ENCODE measurements at places on chromosomes 3 and 15. TPM values are rescaled to one million over a fixed set of nuclear protein-coding genes. Genes with fewer than 3 reads are reported as not detected.
A peak's percentile ranks its signal among the peaks of the same experiment; 100 is the strongest.

GRCh38 chr15:40917585-40917984 is 11.6 kb upstream of the DLL4 start:
- H3K27me3 ChIP-seq = no peaks in the 10 kb centered on the region
- no peak for DNase-seq
- no peak overlapping the region for H3K4me3 ChIP-seq
- H3K27ac ChIP-seq = peak overlapping the region; percentile 82
- peaks cover 29% of the 10 kb centered on the region for H3K4me1 ChIP-seq

DNA sequence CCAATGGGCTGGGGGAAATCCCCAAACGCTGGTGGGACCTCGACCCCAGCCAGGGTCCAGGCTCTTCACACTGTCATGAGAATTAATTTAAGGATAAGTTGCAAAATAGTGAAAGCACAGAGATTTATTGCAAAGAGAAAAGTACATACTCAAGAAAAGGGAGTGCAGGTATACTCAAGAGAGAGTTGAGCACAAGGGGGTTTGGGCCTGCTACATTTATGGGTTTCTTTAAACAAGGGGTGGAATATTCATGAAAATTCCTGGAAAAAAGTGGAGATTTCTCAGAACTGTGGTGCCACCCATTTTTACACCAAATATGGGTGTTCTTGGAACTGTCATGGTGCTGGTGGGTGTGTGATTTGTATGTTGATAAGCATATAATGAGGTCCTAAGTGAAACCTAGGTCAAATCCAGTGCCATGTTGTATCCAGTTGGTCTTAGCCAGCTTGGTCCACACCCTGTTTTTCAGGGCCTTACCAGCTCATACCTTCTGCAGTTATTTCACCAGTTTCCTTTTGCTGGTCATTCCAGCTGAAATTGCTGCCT is 32.6 kb upstream of the NEO1 start:
- DNase-seq = no peak
- no peaks in the 10 kb centered on the region for H3K27me3 ChIP-seq
- no peak overlapping the region for H3K4me3 ChIP-seq
- no peaks in the 10 kb centered on the region for H3K36me3 ChIP-seq

- H3K4me3 ChIP-seq = no peak overlapping the region
- H3K36me3 ChIP-seq = no peaks in the 10 kb centered on the region
- no peaks in the 10 kb centered on the region for H3K27me3 ChIP-seq
- H3K4me1 ChIP-seq = peaks cover 6% of the 10 kb centered on the region
- peak; percentile 83 for DNase-seq
Measured at GRCh38 chr15:39340903-39341645, 239.8 kb upstream of the THBS1 start.

DNA sequence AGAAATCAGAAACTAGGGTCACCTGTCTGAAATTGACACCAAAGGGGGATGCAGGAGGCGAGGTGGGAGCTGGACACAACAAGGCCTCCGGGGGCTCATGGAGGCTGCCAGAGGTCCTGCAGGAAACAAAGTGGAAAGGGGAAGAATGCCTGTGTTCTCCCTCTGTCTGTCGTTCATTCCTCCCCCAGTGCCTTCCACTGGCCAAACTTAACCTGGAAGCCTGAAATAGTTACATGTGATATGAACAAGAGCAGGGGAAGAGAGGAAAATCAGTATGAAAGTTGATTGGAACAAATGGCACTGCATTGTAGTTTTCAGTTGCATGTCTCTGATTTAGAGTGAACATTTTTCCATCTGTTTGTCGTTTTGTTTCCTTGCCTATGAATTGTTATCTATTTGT is 502.0 kb upstream of the CFAP20DC start:
- no peaks in the 10 kb centered on the region for H3K36me3 ChIP-seq
- H3K27me3 ChIP-seq = no peaks in the 10 kb centered on the region
- no peak overlapping the region for H3K4me3 ChIP-seq

- no peak overlapping the region for H3K4me3 ChIP-seq
- H3K36me3 ChIP-seq = no peaks in the 10 kb centered on the region
- H3K27me3 ChIP-seq = no peaks in the 10 kb centered on the region
- DNase-seq = no peak
- no peak overlapping the region for H3K27ac ChIP-seq
Measured at GRCh38 chr15:26720546-26720945, 52.3 kb downstream of the GABRB3 start.

GRCh38 chr15:50808728-50809127 is 43.2 kb upstream of the SPPL2A start:
- no peaks in the 10 kb centered on the region for H3K4me1 ChIP-seq
- H3K27ac ChIP-seq = no peak overlapping the region
- no peaks in the 10 kb centered on the region for H3K36me3 ChIP-seq
- DNase-seq = no peak

- H3K27me3 ChIP-seq = no peaks in the 10 kb centered on the region
- no peak overlapping the region for H3K27ac ChIP-seq
- DNase-seq = no peak
- no peaks in the 10 kb centered on the region for H3K36me3 ChIP-seq
- no peaks in the 10 kb centered on the region for H3K4me1 ChIP-seq
Measured at GRCh38 chr3:157529751-157530150, 26.5 kb upstream of the VEPH1 start.

DNA sequence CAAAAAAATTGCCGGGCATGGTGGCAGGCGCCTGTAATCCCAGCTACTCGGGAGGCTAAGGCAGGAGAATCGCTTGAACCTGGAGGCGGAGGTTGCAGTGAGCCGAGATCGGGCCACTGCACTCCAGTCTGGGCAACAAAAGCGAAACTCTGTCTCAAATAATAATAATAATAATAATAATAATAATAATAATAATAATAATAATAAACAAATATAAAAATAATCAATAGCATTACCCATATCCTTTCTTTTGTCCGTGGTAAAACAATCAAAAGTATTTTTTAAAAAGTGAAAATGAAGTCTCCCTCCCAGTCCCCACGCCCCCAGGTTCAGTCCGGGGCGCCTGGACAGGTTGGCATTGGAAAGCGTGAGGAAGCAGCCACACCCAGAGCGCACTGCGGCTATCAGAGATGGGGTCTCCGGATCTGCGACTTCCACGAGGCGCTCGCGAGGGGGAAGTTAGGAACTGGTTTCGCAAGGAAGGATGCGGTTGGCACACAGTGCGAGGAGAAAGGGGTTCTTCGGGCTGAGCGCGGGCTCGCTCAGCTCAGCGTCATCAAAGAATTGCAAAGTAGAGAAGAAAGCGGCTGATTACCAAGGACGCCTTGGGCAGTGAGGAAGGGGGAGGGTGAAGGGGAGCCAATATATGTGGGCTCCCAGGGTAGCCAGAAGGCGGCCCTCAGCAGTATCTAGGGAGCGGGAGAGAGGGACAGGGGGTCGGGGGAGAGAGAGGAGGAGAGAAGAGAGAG is 69.5 kb upstream of the EPHB3 start:
- H3K4me3 ChIP-seq = no peak overlapping the region
- H3K27me3 ChIP-seq = peaks cover 58% of the 10 kb centered on the region
- no peak overlapping the region for H3K27ac ChIP-seq
- no peaks in the 10 kb centered on the region for H3K36me3 ChIP-seq
- H3K4me1 ChIP-seq = peaks cover 6% of the 10 kb centered on the region

DNA sequence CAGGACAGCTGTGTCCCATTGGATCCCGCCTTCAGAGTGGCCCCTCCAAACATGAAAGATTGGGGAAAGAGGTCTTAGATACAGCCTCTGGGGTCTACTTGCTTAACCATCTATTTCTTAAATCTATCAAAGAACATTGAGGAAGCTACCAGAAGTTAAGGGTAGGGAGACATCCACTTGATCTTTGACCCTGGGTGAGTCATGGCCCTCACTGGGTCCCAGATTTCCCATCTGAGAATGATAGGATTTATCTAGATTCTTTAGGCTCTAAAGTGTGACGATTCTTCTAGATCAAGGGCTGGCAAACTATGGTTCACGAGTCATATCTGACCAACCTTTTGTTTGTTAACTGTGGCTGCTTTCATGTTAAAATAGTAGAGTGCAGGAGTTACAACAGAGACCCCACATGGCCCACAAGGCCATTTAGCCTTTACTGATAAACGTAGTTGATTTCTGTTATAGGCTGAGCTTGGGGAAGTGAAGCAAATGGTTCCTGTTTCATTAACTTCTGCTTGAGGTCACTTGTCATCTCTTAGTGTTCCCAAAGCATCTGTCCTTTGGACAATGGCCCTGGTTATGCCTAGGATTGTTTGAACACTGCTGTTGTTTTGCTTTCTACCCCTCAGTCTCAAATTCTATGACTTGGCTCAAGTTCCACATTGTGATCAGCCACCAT is 8.0 kb downstream of the MUC13 start:
- H3K27ac ChIP-seq = no peak overlapping the region
- no peaks in the 10 kb centered on the region for H3K4me1 ChIP-seq
- DNase-seq = no peak
- H3K4me3 ChIP-seq = no peak overlapping the region

GRCh38 chr15:52379395-52380106 is 83.9 kb upstream of the MYO5C start:
- H3K36me3 ChIP-seq = peaks cover 15% of the 10 kb centered on the region
- DNase-seq = no peak
- no peak overlapping the region for H3K4me3 ChIP-seq
- H3K4me1 ChIP-seq = no peaks in the 10 kb centered on the region
- no peak overlapping the region for H3K27ac ChIP-seq

- H3K36me3 ChIP-seq = no peaks in the 10 kb centered on the region
- DNase-seq = no peak
- no peak overlapping the region for H3K27ac ChIP-seq
- no peaks in the 10 kb centered on the region for H3K4me1 ChIP-seq
- no peaks in the 10 kb centered on the region for H3K27me3 ChIP-seq
Measured at GRCh38 chr3:18264853-18265252, 160.3 kb downstream of the SATB1 start.

DNA sequence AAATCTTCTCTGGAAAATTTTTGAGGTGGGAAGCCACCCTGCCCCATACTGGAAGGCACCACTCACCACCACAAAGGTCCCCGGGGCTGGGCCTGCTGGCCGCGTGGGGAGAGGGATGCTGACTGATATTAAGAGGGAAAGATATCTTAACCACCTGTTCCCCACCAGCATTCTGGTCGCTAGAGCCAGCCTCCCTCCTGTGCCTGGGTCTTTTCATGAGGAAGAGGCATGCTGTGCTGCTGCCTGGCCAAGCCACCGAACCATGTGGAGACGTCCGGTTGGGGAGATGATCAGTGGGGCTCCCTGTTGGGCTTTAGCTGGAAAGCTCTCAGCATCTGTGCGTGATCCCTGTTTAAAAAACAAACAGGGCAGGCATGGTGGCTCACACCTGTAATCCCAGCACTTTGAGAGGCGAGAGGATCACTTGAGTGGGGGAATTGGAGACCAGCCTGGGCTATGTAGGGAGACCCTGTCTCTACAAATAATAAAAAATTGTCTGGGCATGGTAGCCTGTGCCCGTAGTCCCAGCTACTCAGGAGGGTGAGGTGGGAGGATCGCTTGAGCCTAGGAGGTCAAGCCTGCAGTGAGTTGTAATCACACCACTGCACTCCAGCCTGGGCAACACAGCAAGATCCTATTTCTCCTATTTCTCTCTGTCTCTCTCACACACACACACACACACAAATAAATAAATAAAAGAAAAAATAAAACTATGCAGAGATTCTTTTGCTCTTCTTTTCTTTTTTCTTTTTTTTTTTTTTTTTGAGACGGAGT is 1.0 kb downstream of the KLHL18 start:
- H3K27ac ChIP-seq = peak overlapping the region; percentile 99
- H3K36me3 ChIP-seq = peaks cover 13% of the 10 kb centered on the region
- peak overlapping the region; percentile 95 for H3K4me3 ChIP-seq
- H3K27me3 ChIP-seq = no peaks in the 10 kb centered on the region
- DNase-seq = peak; percentile 26
- peaks cover 20% of the 10 kb centered on the region for H3K4me1 ChIP-seq

DNA sequence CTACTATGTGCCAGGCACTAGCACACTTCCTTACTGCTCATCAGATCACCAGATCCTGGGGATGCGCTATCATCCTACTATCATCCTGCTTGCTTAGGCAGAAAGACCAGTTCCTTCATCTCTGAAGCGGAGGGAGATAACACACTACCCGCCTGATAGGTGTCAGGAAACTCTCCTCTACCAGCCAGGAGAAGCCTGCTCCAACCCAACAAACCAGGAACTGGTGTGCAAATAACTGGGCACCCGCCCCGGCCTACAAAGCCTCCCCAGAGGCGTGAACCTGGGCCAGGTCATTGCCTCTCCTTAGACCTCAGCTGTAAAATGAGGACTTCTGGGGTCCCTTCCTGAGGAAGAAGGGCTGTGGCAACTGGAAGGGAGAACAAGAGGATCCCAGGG is 61.5 kb downstream of the HOMER2 start:
- H3K27me3 ChIP-seq = no peaks in the 10 kb centered on the region
- no peak overlapping the region for H3K4me3 ChIP-seq
- no peaks in the 10 kb centered on the region for H3K36me3 ChIP-seq
- H3K4me1 ChIP-seq = peaks cover 36% of the 10 kb centered on the region
- DNase-seq = no peak

DNA sequence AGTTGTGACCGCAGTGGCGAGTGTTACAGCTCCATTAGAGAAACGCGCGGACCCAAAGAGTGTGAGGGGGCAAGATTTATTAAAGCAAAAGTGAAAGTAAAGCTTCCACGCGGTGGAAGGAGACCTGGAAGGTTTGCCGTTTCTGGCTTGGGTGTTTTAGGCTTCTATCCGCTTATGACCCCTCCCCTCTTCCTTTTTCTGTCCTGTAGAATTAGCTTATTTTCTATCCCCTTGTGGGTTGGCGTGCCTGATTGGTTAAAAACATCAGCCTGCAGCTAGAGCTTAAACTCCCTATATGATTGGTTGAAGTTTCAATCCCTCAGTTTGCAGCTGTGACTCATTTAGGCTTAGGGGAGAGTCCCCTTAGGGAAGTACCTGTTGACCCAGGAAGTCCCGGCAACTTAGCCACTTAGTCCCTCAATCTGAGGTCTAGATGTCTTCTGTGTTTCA is 39.6 kb downstream of the C3orf38 start:
- no peak overlapping the region for H3K27ac ChIP-seq
- no peaks in the 10 kb centered on the region for H3K36me3 ChIP-seq
- DNase-seq = no peak
- no peak overlapping the region for H3K4me3 ChIP-seq
- H3K27me3 ChIP-seq = no peaks in the 10 kb centered on the region

DNA sequence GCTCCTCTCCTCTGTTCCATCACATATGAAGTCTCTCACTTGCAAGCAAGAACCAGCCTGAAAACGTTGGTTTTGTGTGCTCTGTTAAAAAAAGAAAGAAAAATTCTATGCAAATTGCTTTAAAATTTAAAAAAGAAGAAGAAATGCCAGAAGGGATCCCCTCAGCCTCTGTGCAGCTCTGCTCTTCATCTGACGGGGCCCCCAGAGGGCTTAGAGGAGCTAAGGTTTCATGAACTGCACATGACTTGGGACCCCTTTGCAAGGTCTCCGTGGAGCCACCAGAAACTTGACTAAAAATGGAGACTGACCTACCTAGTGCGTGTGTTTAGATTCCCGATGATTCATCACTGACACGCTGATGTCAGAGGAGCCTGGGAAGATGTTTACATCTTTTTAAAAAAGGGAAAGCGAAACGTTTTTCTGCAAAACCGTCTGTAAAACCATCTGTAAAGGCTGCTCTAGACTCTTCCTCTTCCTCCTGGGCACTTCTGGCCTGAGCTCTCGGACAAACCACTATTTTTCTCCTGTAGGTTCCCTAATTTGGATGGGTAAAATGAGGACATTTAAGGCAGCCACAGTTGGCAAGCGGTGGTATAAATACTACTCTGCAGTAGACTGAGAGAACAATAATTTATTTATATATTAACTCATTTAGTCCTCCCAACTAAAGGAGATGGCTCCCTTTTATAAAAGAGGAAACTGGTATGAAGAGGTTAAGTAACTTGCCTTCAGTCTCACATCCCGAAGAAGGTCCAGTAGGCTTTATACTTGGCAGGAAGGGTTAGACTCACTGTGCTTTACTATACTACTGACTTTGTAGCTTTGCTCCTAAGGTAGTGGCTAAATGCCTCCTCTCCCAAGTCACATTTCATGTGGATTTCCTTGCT is 67.2 kb upstream of the POLG start:
- peaks cover 99% of the 10 kb centered on the region for H3K27me3 ChIP-seq
- no peak for DNase-seq
- no peak overlapping the region for H3K4me3 ChIP-seq
- no peaks in the 10 kb centered on the region for H3K36me3 ChIP-seq
- peaks cover 18% of the 10 kb centered on the region for H3K4me1 ChIP-seq

PAQR5 gene
- total RNA-seq = 0.13 TPM

UPK1B gene
- total RNA-seq = not detected

SCG5 gene
- 20.0 TPM for total RNA-seq

All from muscle of leg (tissue), 16 donors.